ENCODE measurements at places on chromosomes 2 and 18.

DNA sequence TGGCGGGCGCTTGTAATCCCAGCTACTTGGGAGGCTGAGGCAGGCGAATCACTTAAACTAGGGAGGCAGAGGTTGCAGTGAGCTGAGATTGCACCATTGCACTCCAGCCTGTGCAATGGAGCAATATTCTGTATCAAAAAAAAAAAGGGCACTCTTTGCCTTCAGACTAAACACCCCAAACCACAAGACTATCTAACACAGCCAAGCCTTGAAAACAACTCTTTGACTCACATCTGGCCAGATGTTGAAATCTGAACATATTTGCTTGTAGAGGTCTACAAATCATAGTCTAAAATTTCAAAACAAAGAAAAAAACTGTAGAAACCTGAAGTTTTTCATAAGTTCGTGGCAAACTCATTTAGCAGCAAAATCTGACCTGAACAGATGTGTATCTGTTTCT, 94.9 kb downstream of the FAM161A start:
- no peak overlapping the region for H3K27ac ChIP-seq
- H3K4me3 ChIP-seq = no peak overlapping the region
- H3K36me3 ChIP-seq = no peaks in the 10 kb centered on the region
- no peaks in the 10 kb centered on the region for H3K4me1 ChIP-seq
- H3K27me3 ChIP-seq = no peaks in the 10 kb centered on the region

DNA sequence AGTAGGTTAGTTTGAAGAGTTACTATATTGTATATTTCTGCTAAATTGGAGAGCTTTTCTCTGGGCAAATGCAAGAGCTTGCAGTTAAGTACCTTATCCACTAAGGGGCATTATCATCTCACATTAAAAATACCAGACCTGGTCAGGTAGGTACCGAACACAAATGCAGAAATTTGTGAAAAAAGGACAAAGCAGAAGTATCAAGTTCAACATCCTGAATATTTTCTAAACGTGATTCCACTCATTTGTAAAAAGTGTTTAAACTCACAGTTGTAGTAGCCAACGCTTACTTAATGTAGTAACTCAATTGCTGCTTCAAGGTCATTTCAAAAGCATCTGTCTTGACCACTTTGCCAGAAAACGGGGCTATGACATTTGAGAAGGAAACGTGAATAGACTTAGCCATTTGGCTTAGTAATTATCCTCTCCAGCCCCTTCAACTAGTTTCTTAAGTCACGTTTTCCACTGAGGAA, 52.1 kb downstream of the CYRIA start:
- no peak overlapping the region for H3K4me3 ChIP-seq
- H3K4me1 ChIP-seq = peaks cover 13% of the 10 kb centered on the region
- no peaks in the 10 kb centered on the region for H3K36me3 ChIP-seq

DNA sequence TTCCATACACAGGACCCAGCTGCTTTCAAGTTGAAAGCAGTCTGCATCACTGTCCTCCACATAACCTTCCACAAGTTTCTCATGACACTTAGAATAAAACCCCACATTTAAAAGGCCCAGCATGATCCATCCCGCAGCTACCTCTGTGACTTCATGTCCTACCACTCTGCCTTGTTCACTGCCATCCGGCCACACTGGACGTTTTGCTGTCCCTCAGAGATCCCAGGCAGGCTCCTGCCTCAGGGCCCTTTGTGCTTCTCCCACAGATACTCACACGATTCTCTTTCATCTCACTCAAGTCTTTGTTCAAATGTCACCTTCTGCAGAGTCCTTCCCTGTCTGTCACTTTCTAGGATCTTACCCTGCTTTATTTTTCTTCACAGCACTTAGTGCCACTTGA, 232.9 kb upstream of the BOD1L2 start:
- no peak overlapping the region for H3K4me3 ChIP-seq
- no peak overlapping the region for H3K27ac ChIP-seq
- H3K36me3 ChIP-seq = no peaks in the 10 kb centered on the region
- H3K4me1 ChIP-seq = no peaks in the 10 kb centered on the region

DNA sequence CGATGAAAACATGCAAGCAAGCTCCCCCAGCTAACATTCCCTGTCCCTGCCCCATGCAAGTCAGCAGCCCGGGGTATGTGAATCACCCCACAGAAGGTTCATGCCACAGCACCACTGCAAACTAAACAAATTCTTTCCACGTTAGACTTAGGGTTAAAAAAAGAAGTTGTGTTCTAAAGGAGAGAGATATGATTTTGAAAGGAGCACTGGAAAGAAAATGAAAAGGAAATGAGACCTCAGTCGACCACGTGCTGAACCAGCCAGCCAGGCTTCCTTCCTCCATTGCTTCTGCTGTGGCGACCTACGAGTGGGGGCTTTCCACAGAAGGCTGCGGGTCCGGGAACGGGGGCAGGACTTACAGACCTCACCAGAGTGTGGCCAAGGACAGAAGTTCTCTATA, 52.0 kb downstream of the ARL4C start:
- no peaks in the 10 kb centered on the region for H3K27me3 ChIP-seq
- peak overlapping the region; percentile 36 for H3K27ac ChIP-seq
- DNase-seq = no peak
- H3K4me3 ChIP-seq = no peak overlapping the region

GRCh38 chr18:24669015-24669414, 208.6 kb downstream of the HRH4 start:
- no peak overlapping the region for H3K27ac ChIP-seq
- H3K4me1 ChIP-seq = no peaks in the 10 kb centered on the region
- DNase-seq = no peak
- H3K27me3 ChIP-seq = no peaks in the 10 kb centered on the region
- no peaks in the 10 kb centered on the region for H3K36me3 ChIP-seq
- no peak overlapping the region for H3K4me3 ChIP-seq

DNA sequence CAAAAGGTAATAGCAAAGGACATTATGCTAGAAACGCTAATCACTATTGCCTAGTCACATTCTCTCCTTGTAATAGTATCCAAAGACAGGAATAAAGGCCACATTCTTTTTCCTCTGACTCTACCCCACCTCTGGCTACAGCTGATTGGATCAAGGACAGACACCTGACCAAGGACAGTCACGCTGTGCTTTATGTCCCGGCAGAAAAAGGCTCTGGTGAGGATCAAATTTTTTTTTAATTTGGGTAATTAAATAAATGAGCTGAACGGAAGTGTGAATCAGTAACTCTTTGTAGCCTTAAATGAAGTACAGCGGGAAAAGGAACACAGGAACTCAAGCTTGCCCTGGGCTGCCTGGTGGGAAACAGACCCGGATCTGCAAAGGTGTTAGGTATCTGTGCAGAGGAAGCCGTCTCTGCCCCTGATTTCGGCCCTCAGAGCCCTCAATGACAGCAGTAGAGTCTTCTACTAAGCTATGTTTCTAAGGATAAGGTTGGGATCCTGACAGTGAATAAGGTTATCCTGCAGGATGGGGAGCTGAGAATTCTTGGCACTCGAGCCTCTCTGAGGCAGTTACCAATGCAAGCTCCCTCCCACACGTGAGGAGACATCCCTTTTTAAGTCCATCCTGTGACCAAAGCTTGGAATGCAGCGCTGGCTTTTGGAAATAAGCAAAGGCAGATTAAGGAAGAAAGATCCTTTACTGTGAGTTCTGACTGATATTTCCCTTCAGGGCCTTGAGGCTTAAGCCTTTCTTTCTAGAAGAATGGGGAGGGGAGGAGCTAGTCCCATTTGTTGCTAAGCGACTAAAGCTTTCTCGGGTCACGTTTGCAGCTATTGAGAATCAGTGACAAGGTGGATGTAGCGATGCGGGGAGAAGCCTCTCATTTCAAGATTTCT, 37.8 kb upstream of the IKZF2 start:
- H3K27ac ChIP-seq = no peak overlapping the region
- H3K4me1 ChIP-seq = peaks cover 5% of the 10 kb centered on the region
- H3K27me3 ChIP-seq = no peaks in the 10 kb centered on the region
- no peak for DNase-seq
- H3K4me3 ChIP-seq = no peak overlapping the region
- H3K36me3 ChIP-seq = no peaks in the 10 kb centered on the region

GRCh38 chr18:60502591-60502990, 130.0 kb upstream of the MC4R start:
- no peak for DNase-seq
- H3K27ac ChIP-seq = no peak overlapping the region
- H3K4me3 ChIP-seq = no peak overlapping the region

DNA sequence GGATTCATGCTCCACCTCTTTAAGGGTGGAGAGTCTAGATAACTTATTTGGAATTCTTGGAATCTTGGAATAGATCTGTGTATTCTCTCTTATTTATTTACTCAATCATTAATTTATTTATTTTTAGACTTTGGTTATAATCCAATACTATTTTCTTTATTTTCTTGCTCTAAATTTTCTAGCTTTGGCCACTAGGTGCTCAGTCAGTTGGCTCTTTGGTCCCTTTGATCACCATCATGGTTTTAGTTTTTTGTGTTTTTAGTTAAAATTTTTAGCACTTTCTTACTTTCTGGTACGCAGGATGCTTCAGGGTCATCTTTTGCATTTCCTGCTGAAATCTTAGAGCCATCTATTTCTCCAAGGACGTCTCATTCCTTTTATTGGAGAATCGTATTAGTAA, 5.2 kb upstream of the PLEK start:
- H3K27ac ChIP-seq = no peak overlapping the region
- H3K27me3 ChIP-seq = no peaks in the 10 kb centered on the region
- DNase-seq = no peak
- H3K36me3 ChIP-seq = no peaks in the 10 kb centered on the region
- peaks cover 5% of the 10 kb centered on the region for H3K4me1 ChIP-seq
- no peak overlapping the region for H3K4me3 ChIP-seq

GRCh38 chr2:63820969-63821368, 20.7 kb upstream of the UGP2 start:
- peak overlapping the region; percentile 55 for H3K27ac ChIP-seq
- no peak for DNase-seq
- H3K27me3 ChIP-seq = no peaks in the 10 kb centered on the region

DNA sequence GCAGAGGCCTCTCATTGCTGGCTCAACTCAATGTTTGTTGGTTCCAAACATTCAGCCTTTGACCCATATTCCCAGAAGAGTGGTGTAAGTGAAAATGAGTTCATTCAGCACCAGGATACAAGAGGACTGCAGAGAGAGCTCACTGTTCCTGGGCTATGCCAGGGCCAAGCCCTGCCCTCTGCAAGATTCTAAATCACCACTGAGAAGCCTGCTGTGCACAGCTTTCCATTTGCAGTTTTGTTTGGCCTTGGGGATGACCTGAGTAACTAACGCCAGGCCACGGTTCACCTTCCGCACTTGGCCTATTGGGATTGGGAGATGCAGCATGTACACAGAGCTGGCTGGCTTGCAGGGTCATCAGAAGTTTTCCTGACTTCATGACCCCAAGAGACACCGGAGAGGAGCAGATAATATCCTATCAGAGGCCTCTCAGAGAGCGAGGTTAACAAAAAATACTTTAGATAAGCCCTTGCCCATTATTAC, 12.6 kb downstream of the GKN1 start:
- DNase-seq = peak; percentile 90
- no peaks in the 10 kb centered on the region for H3K4me1 ChIP-seq
- peak overlapping the region; percentile 45 for H3K27ac ChIP-seq
- no peaks in the 10 kb centered on the region for H3K36me3 ChIP-seq
- H3K4me3 ChIP-seq = no peak overlapping the region

DNA sequence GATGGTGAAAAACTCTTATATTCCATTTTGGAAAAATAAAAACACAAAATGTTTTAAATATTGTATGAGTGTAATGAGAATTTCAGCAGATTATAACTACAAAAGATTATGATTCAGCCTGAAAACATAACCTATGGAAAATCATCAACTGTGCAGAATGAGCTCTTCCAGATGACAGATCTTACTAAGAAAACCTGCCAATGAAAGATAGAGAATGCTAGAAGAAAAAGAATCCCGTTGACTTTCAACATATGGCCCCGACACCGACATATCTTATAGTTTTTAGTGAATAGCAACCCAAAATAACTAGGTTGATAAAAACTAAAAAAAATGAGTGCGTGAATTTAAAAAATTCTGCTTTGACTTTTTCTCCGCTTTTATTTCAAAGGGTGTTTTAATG, 178.0 kb downstream of the BABAM2 start:
- no peaks in the 10 kb centered on the region for H3K36me3 ChIP-seq
- H3K4me1 ChIP-seq = no peaks in the 10 kb centered on the region
- no peak for DNase-seq
- no peak overlapping the region for H3K27ac ChIP-seq

DNA sequence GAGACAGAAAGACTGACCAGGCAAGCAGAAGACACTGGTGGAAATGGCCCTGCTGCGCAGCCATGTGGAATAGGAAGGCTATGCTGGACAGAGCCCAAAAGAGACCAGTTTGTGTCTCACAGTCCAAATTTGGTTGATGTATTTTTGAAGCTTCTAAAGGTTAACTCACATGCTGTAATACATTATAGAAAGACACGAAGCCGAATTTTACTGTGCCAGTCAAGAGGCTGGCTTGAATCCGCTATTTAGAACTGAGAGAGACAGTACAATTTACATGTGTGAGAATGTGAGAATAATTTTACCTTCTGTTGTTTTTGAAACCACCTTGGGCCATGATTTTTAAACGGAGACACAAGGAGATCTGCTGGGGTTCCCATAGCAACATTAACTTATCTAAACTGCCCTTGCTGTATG, 113.6 kb downstream of the METTL8 start:
- H3K4me3 ChIP-seq = no peak overlapping the region
- H3K27me3 ChIP-seq = no peaks in the 10 kb centered on the region
- no peak for DNase-seq
- no peaks in the 10 kb centered on the region for H3K4me1 ChIP-seq
- H3K27ac ChIP-seq = no peak overlapping the region
- H3K36me3 ChIP-seq = no peaks in the 10 kb centered on the region

DNA sequence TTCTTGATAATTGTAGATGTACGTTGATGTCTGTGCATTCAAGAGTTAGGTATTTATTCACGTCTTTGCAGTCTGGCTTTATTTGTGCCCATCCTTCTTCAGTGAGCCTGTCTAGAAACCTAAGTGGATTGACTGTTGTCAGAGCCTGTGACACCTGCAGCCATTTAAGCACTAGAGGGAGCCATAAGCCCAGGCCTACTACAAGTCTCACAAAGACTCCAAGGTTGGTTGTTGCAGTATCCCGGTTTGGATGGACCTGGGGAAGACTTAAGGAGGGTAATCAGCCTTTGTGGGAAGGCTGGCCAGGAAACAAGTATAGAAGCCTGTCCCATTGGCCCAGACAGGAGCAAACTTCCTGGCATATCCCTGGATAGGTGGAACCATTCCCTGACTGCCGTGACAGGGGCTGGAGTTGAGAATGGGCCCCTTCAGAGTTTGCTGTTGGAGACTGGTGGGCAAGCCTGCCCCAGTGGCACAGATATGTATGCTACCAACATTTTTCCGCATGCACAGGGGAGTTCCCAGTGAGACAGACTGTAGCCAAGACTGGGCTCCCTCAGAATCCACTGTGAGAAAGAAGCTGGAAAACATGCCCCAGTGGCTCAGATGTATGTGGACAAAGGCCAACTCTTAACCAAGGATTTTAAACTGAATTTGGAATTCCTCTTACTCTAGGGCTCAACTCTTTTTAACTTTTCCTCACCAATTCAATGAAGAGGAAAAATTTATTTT, 9.3 kb upstream of the LRRC30 start:
- H3K4me1 ChIP-seq = no peaks in the 10 kb centered on the region
- H3K27me3 ChIP-seq = no peaks in the 10 kb centered on the region
- H3K27ac ChIP-seq = no peak overlapping the region
- no peaks in the 10 kb centered on the region for H3K36me3 ChIP-seq
